NCI-H1694 treated with DMSO at 0.1 percent for 48 hours (cell line): ENCODE measurements at places on chromosomes 2 and 18.
A peak's percentile ranks its signal among the peaks of the same experiment; 100 is the strongest.

DNA sequence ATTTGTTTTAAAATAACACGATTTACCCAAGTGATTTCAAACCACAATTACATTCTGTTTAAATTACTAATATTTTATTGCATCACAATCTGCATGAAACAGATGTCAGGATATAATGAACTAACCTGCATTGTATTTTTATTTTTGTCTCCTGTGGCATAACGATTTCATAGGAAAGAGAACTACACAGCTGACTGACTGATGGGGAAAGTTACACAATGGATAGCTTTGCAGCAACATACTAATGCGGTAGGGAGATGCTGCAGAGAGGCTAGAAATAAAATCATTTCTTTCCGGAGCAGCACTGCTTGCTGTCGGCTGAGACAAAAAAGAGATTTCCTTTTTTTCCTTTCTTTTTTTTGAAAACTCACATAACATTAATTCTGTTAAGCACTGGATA, 36.9 kb downstream of the SCN1A start:
- peak; percentile 34 for DNase-seq

DNA sequence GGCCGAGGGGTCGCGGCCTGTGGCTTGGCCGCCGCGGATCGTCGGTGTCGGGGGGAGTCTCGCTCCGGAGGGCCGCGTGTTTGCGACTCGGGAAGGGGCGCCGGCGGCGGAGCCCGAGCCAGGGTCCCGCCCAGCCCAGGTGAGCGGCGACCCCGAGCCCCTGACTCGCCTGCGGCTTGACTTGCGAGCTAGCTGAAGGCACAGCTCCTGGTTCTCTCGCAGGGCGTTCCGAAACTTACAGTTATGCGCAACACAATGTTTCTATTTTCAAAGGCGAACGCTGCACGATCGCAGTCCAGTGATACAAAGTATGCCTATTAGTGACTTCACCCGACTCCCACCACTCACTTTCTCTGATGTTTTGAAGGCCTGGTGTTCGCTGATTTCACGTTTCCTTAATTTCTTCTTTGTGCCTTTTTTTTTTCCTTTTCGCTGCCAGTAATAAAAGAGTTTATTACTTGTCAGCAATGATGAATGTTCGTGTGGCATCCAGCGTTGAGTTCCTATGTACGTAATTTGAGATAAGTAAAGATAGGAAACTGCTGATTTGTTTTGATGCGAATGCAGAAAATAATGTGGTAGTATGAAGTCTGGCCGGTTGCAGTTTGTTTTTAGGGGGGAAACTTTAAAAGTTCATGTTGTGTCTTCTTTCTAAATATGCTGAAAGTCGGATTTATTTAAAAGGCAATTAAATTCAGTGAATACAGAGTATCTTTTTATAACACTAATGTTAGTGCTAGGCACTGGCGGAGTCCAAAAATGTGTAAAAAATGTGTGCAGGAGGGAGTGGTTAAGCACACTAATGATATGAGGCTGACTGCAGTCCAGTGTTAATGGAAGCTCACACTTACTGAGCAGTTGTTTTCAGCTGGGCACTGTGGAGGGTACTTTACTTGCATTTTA, 706 bp downstream of the UBXN2A start:
- DNase-seq: no peak

- no peak for DNase-seq
These were observed at the start of gene ZBTB7C for GRCh38 chr18:48408727-48409590. ZBTB7C (minus strand) TSS chr18:48409383.

- DNase-seq: no peak
These were observed 68.0 kb upstream of the CRIM1 start for GRCh38 chr2:36287363-36288275.

DNA sequence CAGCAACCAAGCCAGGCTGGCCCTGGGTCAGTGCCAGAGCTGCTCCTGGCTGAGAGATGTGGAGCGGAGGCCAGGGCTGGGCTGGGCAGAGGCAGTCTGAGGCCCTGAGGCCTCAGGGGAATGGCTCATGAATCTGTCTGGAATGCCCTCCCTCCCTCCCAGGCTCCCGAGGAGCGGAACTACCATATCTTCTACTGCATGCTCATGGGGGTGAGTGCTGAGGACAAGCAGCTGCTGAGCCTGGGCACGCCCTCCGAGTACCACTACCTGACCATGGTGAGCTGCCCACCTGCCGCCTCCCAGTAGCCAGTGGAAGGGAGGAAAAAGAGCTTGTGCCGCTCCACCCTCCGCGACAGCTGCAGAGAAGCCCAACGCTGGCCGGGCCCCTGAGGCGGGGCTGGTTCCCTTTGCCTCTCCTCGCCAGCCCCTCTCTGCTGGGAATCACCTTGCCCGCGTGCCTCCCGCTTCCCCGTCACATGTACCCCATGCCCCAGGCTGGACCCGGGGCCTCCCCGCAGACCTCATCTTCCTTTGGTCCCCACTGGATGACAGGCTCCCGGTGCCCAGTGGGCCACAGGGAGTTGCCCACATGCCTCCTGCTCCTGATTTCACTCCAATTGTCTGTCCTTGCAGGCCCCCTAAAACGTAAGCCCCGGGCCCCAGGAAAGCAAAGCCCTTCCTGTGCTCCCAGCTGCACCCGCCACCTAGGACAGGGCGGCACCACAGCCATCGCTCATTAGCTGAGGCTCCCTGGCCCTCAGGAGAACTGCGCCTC, 41.1 kb downstream of the MYO7B start:
- no peak for DNase-seq

- no peak for DNase-seq
These were observed 100.4 kb upstream of the CD226 start for GRCh38 chr18:70047931-70048603.

- peak; percentile 3 for DNase-seq
These were observed 26.0 kb upstream of the FOSL2 start for GRCh38 chr2:28366496-28367282.

GRCh38 chr2:201966691-201967438, 66.8 kb upstream of the FZD7 start:
- peak; percentile 92 for DNase-seq

GRCh38 chr2:168224346-168224745, 23.0 kb downstream of the STK39 start:
- DNase-seq: no peak

GRCh38 chr2:102109016-102109415, 33.5 kb upstream of the IL1R1 start:
- DNase-seq: no peak

DNA sequence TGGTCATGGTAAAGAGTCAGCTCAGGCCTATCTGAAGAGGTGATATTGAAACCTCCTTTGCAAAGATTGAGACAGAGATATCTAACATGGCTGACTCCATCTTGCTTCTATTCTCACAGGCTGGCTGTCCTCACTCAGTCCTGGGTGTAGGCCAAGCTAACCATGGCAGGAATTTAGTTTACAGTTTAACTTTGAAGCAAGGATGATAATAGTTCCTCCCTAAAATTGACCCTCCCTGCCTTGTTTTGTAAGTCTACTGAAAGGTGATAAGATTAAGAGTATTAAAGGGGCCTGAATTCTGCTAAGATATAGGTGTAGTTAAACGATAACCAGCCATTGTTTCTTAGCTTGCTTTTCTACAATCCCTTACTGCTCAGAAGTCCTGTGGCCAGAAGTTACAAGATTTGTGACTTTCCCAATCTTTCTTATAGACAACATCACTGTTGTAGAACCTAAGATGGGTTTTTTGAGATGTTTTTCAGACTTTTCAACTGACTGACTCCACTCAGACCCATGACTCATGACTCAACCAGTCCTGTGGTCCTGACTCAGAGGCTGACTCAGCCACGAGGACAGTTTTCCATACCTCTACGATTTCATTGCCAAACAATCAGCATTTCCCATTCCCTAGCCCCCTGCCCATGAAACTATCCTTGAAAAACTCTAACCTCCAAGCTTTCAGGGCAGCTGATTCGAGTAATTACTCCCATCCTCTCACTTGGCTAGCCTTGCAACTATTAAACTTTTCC, 195.7 kb upstream of the SESTD1 start:
- no peak for DNase-seq

DNA sequence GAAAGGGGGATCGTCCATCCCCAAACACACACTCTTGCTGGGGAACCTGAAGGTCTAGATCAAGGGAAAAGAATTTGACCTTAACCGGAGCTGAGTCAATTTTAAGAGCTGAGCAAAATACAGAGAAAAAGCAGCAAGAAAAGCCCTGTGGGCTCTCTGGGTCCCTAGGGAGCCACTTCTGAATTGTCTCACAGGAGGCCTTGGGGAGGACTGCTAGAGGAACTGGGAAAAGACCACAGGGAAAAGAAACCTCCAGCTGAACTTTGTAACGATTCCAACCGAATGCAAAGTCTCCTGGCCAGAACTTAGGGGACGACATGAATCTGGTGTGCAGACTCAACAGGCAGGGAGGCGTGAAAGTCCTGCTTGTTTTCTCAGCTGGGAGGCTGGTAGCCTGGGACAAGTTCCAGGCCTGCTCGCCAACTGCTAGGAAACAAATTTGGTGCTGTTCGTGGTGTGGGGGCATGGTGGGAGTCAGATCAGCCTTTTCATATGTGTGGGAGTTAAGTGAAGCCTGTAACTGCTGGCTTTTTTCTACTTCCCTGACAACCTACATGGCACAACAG, 644.6 kb upstream of the CNTNAP5 start:
- DNase-seq: no peak

DNA sequence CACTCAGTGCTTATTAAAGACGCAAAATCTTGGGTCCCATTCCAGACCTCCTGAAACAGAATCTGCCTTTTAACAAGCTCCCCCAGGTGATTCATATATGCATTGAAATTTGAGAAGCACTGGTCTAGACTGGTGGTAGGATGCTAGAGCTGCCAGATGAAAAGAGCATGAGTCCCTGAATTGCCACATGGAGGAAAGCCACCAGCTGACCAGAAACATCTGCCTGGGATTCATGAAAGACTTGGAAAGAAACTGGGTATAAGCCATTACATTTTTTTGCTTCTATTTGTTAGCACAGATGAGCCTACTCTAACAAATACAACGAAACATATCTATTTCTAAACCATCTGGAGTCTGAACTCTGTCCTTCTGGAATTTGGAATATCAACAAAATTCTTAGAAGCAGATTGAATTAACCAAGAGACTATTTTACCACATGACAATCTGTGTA, 228.9 kb downstream of the RBM43 start:
- DNase-seq: peak; percentile 82
